Stimulated activated naive B cell treated with anti-CD40 and anti-IgM and Interleukin-4, amounts not matched to agents 10 μg/mL and 1 μg/mL and 100 μg/mL, for 72 hours (primary cell): ENCODE measurements at places on chromosomes 5 and 9.
A peak's percentile ranks its signal among the peaks of the same experiment; 100 is the strongest.

GRCh38 chr5:63128018-63128417, 549.4 kb downstream of the LRRC70 start:
- DNase-seq, result no peak

- DNase-seq, result no peak
Measured at GRCh38 chr5:172583931-172584511, 57.0 kb upstream of the NEURL1B start.

DNA sequence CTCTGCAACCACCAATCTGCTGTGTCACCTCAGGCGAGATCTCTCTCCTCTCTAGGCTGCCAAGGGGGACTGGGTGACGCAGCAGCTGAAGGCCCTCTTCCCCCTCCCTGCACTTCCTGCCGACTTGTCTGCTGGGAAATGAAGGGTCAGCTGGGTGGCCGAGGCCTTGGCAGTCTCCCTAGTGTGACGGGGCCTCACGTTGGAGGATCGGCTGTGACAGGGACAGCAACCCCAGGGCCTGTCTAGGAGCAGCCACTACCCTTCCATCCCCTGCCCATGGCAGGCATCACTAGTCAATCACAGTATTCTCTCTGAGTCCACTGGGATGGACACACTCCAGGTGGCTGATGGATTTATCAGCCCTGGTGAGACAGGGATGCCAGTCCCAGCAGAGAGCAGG, 107.3 kb upstream of the SARDH start:
- DNase-seq, result no peak

GRCh38 chr9:126459126-126459525, 132.5 kb downstream of the MVB12B start:
- DNase-seq, result no peak

GRCh38 chr5:6722015-6722414, 8.8 kb downstream of the TENT4A start:
- DNase-seq, result no peak

GRCh38 chr9:96217294-96217707, 84.7 kb downstream of the HSD17B3 start:
- no peak for DNase-seq

- DNase-seq, result no peak
Measured at GRCh38 chr9:10204276-10204675, 408.5 kb downstream of the PTPRD start.

GRCh38 chr5:150075233-150075632, 11.1 kb downstream of the CSF1R start:
- DNase-seq, result no peak

GRCh38 chr5:51414516-51414915, 31.3 kb downstream of the ISL1 start:
- DNase-seq, result no peak

- no peak for DNase-seq
Measured at GRCh38 chr9:396396-396795, 181.7 kb downstream of the DOCK8 start.

GRCh38 chr5:118883362-118883761, 105.0 kb downstream of the DTWD2 start:
- DNase-seq, result no peak

DNA sequence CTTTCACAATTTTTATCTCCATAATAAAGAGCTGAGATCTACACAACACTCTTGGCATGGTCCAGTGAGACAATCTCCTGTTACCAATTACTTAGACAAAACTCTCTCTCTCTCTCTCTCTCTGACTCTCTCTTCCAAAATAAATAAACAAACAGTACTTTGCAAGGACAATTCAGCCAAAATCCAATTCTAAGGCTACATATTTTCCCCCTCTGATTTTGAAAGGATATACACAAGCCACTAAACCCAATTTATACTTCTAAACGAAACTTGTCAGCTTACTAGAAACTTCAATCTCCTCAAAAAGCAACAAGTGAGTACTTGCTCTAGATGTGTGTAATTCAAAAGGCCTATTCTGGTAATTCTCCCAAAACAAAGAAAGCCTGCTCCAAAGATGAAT, 26.3 kb upstream of the TNPO1 start:
- DNase-seq, result no peak

GRCh38 chr9:131100445-131100844, 4.1 kb downstream of the AIF1L start:
- DNase-seq, result no peak

DNA sequence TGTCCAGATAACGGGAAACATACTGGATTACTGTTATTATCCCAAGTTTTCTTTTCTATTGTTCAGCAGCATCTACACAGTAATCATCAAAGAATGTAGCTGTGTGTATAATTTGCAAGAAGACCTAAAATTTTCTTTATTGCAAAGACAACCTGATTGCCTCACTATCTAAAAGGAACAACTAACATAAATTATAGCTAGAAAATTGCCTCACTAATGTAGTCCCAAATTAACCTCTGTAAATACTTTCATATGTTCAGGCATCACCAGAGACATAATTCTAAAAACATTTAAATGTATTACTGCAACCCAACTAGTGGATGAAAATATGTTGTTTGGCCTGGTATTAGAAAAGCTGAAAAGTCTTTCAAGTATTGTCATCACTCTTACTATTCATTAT, 275.4 kb downstream of the CDH12 start:
- DNase-seq, result no peak

DNA sequence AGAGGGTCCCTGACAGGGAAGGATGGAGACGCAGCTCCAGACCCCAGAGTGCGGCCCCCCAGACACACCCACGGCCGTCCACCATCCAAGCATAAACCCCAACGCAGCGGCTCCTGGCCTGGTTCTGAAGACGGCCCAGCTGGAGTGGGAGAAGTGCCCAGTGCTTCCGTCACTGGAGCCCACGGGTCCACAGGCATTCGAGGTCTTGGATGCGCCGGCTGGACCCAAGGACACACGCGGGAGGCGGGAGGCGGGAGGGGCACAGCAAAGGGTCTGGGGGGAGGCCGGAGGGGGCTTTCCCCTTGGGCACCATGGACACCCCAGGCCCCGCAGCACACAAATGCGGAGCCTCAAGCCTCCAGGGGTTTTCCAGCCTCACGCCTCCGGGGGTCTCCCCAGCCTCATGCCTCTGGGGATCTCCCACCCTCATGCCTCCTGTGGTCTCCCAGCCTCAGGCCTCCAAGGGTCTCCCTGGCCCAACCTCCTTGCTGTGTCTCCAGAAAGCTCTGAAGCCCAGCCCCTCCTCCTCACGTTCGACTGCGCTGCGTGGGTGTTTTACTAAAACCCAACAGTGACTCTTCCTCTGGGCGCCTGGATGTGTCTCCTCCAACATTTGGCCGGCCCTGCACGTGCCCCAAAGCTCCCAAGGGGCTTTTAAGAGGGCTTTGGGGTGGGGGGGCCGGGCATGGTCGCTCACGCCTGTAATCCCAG, 15.2 kb downstream of the EXD3 start:
- DNase-seq, result no peak

DNA sequence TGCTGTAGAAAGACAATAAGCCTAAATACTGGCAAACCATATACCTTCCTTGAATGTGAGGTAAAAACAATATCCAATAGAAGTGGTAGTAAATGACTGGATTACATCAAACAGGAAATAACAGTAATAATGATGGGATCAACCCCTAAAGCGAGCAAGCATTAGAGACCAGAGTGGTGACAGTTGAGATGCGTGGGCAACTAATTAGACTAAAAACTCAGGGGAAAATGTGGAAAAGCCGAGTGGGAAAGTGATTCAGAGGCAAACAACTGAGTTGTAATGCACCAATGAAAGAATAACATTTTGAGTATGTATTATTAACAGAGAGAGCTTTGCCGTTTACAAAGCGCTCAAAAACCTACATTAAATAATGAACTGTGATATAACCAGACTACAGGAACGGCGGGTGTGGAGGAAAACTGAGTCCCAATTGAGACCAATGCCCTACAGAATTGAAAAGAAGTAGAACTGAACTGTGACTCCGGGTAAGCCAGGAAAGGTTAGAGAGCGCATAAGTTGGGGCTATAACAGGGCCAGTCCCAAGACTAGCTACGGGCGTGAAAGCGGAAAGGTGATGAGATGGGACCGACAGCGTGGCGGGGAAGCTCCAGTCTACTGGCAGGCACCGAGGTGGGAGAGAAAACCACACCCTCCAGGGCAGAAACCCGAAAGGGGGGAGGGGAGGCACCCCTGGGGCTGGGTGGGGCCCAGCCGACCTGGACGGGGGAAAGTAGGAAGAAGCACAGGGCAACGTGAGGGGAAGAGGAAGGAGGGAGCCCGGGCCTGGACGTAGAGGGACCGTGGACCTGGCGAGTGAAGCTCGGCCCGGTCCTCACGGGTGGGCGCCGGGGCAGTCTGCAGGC, 592 bp downstream of the UBAP2 start:
- peak; percentile 52 for DNase-seq

- no peak for DNase-seq
Measured at GRCh38 chr9:17742067-17742466, 163.2 kb downstream of the SH3GL2 start.

GRCh38 chr5:139740138-139740991, 55.2 kb upstream of the PSD2 start:
- DNase-seq, result peak; percentile 60

GRCh38 chr9:842635-843426, 1.3 kb downstream of the DMRT1 start:
- DNase-seq, result no peak

DNA sequence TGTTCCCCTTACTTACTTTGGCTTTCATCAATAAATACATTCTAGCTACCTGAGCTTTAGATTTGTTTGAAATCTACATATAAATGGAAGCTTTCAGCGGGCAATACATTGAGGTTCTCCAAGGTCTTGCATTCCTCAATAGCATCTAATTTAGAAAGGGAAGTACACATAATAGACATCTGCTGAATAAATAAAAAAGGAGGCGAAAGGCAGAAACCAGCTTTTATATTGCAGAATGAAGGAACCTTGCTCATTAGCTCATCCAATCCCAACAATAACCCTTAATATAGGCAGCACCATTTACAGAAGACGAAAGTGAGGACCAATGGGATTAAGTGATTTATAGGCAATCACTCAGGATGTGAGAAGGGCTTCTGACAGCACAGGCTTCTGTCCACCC, 147.5 kb downstream of the MPDZ start:
- no peak for DNase-seq
